ENCODE measurements at places on chromosomes 6 and 20. TPM values are rescaled to one million over a fixed set of nuclear protein-coding genes. Genes with fewer than 3 reads are reported as not detected.

UBD gene
- not detected for total RNA-seq

TOMM6 gene
- 120 TPM for total RNA-seq

APCDD1L gene
- total RNA-seq, result 2.2 TPM

HRH3 gene
- total RNA-seq, result not detected

GPX6 gene
- total RNA-seq, result not detected

GRCh38 chr20:48698507-48699267, 129.1 kb downstream of the PREX1 start:
- no peak overlapping the region for H3K27ac ChIP-seq
- no peaks in the 10 kb centered on the region for H3K4me1 ChIP-seq
- no peak overlapping the region for H3K4me3 ChIP-seq
- no peaks in the 10 kb centered on the region for H3K36me3 ChIP-seq

GRCh38 chr20:35339007-35339406, 46.8 kb upstream of the FAM83C start:
- no peaks in the 10 kb centered on the region for H3K27me3 ChIP-seq
- no peak overlapping the region for H3K4me3 ChIP-seq
- DNase-seq, result peak; percentile 99
- H3K4me1 ChIP-seq, result peaks cover 36% of the 10 kb centered on the region

DNA sequence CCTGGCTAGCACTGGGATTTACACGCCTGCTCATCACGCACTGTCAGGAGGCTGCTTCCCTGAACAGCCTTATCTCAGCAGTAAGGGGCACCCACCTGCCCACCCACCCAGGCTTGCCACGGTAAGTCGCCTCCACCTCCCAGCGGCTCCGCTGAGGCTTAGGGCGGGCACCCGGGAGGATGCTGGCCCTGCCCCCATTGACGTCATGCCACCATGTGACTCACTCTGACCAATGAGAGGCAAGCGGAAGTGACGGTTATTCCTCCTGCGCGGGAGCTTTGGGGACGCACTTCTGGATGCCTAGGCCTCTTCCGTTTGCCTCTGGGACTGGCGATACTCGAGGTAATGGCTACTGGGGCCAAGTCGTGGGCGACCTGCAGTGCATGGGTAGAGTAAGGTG, 256.8 kb downstream of the QKI start:
- H3K27me3 ChIP-seq, result peaks cover 1% of the 10 kb centered on the region
- no peak overlapping the region for H3K4me3 ChIP-seq
- H3K27ac ChIP-seq, result no peak overlapping the region

GRCh38 chr6:116029535-116029934, 31.2 kb downstream of the FRK start:
- no peak overlapping the region for H3K27ac ChIP-seq
- H3K36me3 ChIP-seq, result no peaks in the 10 kb centered on the region
- peaks cover 3% of the 10 kb centered on the region for H3K4me1 ChIP-seq
- DNase-seq, result no peak
- no peaks in the 10 kb centered on the region for H3K27me3 ChIP-seq

DNA sequence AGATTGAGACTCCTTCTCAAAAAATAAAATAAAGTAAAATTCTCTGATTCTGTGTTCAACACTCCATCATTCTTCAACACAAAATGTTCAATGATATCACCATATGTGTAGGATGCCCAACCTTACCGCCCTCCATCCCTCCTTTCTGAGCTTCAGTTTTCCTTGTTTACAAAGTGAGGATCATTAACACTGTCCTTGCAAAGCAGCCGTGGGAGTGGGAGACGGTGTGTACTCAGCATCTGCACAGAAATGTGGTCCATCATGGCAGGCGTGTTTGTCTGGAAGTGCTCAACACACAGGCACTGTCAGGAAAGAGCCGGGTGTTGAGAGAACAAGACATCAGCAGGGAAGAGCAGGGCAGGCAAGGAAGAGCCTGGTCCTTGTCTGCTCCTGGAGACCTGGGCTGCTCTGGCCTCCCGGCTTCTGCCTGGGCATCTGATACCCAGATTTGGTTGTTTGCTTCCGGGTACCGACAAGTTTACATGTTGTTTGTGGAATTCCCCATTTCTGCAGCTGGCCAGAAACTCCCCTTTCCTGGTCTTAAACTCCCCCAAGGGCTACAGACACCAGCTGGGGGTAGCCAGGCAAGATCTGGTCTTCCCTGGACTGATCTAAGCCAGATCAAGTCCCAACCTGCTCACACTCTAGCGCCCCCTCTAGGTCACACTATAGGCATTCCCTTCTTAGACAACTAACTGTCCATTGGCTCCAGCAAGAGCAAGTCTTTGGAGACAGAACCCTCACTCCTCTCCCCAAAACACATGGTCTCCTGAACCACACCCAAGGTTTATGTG, 26.7 kb upstream of the TTPAL start:
- no peak overlapping the region for H3K27ac ChIP-seq

GRCh38 chr20:991850-992249, 10.3 kb downstream of the RSPO4 start:
- DNase-seq, result no peak
- no peak overlapping the region for H3K4me3 ChIP-seq
- no peaks in the 10 kb centered on the region for H3K4me1 ChIP-seq
- H3K36me3 ChIP-seq, result no peaks in the 10 kb centered on the region
- peaks cover 9% of the 10 kb centered on the region for H3K27me3 ChIP-seq
- H3K27ac ChIP-seq, result no peak overlapping the region

GRCh38 chr6:84575264-84575663, 189.1 kb downstream of the TBX18 start:
- H3K4me1 ChIP-seq, result no peaks in the 10 kb centered on the region
- DNase-seq, result no peak
- no peaks in the 10 kb centered on the region for H3K27me3 ChIP-seq
- no peaks in the 10 kb centered on the region for H3K36me3 ChIP-seq

DNA sequence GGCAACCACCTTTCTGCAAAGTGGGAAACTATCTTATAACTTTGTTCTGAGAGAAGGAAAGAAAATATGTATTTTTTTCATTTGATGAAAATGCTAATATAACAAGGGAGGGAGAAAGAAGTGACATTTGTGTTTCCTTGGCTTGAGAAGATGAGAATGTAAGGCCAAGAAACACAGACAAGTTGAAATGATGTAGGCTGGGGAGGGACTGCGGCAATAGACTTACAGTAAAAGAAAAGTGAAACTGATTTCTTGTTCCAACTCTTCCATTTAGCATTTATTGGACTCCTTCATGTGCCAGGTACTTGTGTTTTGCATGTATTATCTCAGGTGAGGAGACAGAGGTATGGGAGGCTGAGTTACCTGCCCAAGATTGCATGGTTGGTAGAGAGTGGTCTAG, 130.9 kb downstream of the CARMIL1 start:
- H3K27ac ChIP-seq, result no peak overlapping the region
- H3K4me1 ChIP-seq, result no peaks in the 10 kb centered on the region
- no peak for DNase-seq
- no peak overlapping the region for H3K4me3 ChIP-seq
- H3K27me3 ChIP-seq, result no peaks in the 10 kb centered on the region

- H3K36me3 ChIP-seq, result no peaks in the 10 kb centered on the region
- no peak overlapping the region for H3K4me3 ChIP-seq
- H3K4me1 ChIP-seq, result peaks cover 15% of the 10 kb centered on the region
Measured at GRCh38 chr6:1912731-1913130, 303.0 kb downstream of the FOXC1 start.

DNA sequence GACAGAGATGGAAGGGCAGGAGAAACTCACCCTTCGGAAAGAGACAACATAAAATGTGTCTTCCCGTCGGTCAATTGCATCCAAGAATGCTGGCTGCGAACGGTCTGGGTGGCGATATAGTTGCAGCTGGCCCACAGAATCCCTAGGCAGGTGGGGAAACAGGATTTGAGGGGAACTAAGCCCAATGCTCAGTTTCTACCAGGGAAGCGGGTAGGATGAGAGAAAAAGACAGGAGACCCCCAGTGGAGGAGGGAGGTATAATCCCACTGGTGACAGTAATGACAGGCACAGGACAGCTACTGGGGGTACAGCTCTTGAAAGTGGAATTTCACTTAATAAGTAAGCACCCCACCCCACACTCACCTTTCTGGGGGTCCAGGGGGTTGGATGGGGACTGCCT, 7.5 kb upstream of the TNXB start:
- H3K4me3 ChIP-seq, result no peak overlapping the region
- peaks cover 34% of the 10 kb centered on the region for H3K36me3 ChIP-seq
- no peak for DNase-seq
- no peak overlapping the region for H3K27ac ChIP-seq
- no peaks in the 10 kb centered on the region for H3K27me3 ChIP-seq
- peaks cover 23% of the 10 kb centered on the region for H3K4me1 ChIP-seq

GRCh38 chr6:82086944-82087343, 160.6 kb downstream of the IBTK start:
- no peak overlapping the region for H3K27ac ChIP-seq
- DNase-seq, result no peak
- H3K4me1 ChIP-seq, result no peaks in the 10 kb centered on the region
- H3K36me3 ChIP-seq, result no peaks in the 10 kb centered on the region
- H3K4me3 ChIP-seq, result no peak overlapping the region

DNA sequence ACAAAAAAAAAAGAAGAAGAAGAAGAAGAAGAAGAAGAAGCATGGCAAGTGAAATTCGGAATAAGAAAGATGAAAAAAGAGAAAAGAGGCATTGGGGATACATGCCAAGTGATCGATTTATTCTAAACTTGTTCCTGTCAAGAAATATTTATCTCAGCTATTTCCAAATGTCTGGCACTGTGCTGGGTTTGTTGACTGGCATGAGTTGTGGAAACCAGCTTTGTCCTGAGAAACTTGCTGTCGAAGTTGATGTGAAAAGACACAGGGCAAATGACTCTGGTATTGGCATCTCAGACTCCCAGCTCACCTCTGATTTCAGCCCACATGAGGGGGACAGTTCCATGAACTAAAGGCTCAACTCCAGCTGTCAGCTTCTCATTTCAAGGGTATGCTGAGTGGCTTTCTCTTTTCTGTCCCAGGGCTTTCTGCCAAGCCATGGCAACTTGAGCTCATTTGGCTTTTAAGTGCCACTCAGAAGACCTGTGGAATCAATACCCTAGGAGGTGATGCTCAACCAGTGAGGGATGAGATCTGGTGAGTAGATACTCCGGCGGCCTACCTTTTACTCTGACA, 253.3 kb upstream of the JAG1 start:
- peaks cover 1% of the 10 kb centered on the region for H3K27me3 ChIP-seq
- peaks cover 25% of the 10 kb centered on the region for H3K4me1 ChIP-seq
- H3K27ac ChIP-seq, result no peak overlapping the region
- no peak for DNase-seq

GRCh38 chr6:26195924-26196845, 109.0 kb downstream of the HFE start:
- peak; percentile 23 for DNase-seq
- H3K27me3 ChIP-seq, result no peaks in the 10 kb centered on the region
